Neural crest cell (in vitro differentiated cells): ENCODE measurements at places on chromosomes 5 and 9. TPM values are rescaled to one million over a fixed set of nuclear protein-coding genes. Genes with fewer than 3 reads are reported as not detected.
A peak's percentile ranks its signal among the peaks of the same experiment; 100 is the strongest.

- H3K4me3 ChIP-seq, result peak within 1 kb of the TSS; percentile 98
- DNase-seq, result peak; percentile 40
- peaks cover 41% of the 10 kb centered on the region for H3K4me1 ChIP-seq
- H3K36me3 ChIP-seq, result peaks cover 4% of the 10 kb centered on the region
Observed at GRCh38 chr9:84669288-84670137, at the start of gene NTRK2. NTRK2 (plus strand) TSS chr9:84669729; CDS start chr9:84670749, 1,020 bp downstream.

GRCh38 chr9:115766370-115766955, 387.1 kb upstream of the PAPPA start:
- DNase-seq, result no peak
- H3K4me3 ChIP-seq, result no peak overlapping the region
- H3K27me3 ChIP-seq, result peaks cover 2% of the 10 kb centered on the region
- H3K4me1 ChIP-seq, result no peaks in the 10 kb centered on the region
- H3K36me3 ChIP-seq, result no peaks in the 10 kb centered on the region
- H3K27ac ChIP-seq, result no peak overlapping the region

DNA sequence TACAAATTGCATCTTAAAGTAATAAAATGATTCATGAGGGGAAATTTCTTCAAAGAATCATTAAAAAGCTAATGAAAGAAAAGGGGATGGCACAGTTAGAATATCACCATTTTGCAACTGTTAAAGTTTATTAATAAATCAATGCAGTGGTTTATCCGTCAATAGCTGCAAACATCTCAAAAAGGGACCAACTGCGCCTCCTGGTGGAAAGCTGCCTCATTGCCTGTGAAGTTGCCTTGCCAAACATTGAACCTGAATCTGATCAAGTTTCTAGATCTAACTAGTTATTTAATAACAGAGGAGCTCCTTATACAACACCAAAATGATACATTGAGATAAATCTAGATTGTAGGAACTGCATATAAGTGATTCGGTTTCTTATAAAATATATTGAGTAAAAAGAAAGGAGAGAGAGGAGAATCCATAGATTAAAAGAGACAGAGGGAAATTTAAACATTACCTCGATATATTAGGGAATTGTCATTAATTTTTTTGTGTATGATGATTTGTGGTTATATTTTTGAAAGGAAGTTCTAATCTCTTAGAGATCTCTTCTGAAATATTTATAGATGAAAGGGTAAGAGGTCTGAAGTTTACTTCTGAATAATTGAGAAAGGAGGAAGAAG, 6.9 kb upstream of the NDUFB6 start:
- H3K27me3 ChIP-seq, result peaks cover 42% of the 10 kb centered on the region
- DNase-seq, result peak; percentile 76
- H3K27ac ChIP-seq, result no peak overlapping the region

GRCh38 chr5:74401946-74402320, 238.6 kb downstream of the ENC1 start:
- no peak overlapping the region for H3K4me3 ChIP-seq
- H3K27me3 ChIP-seq, result no peaks in the 10 kb centered on the region
- H3K36me3 ChIP-seq, result no peaks in the 10 kb centered on the region
- no peak overlapping the region for H3K27ac ChIP-seq
- DNase-seq, result no peak

DNA sequence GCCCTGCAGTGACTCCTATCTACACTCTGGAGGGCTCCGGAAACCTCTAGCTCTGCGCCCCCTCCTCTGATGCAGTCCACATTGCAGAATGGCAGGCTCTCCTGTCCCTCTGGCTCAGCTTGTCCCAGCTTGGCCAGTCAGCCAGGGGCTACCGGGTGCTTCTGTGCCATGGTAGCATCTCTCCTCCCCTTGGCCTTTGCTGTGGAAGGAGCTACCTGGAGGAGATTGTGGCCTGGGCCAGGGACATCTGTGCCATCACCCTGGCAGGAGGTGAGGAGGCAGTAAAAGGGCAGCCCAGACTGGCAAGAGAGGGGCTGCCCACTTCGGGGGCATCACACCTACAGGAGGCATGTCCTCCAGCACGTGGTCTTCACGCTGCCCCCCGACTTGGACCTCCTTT, 38.1 kb upstream of the FCN1 start:
- no peak overlapping the region for H3K27ac ChIP-seq
- H3K4me1 ChIP-seq, result peaks cover 10% of the 10 kb centered on the region
- H3K36me3 ChIP-seq, result no peaks in the 10 kb centered on the region
- no peak for DNase-seq
- H3K4me3 ChIP-seq, result no peak overlapping the region

GRCh38 chr9:131879181-131879910, 139.5 kb upstream of the RAPGEF1 start:
- no peaks in the 10 kb centered on the region for H3K27me3 ChIP-seq
- peaks cover 12% of the 10 kb centered on the region for H3K4me1 ChIP-seq
- peak overlapping the region; percentile 40 for H3K27ac ChIP-seq
- no peak for DNase-seq
- no peak overlapping the region for H3K4me3 ChIP-seq
- H3K36me3 ChIP-seq, result no peaks in the 10 kb centered on the region

DNA sequence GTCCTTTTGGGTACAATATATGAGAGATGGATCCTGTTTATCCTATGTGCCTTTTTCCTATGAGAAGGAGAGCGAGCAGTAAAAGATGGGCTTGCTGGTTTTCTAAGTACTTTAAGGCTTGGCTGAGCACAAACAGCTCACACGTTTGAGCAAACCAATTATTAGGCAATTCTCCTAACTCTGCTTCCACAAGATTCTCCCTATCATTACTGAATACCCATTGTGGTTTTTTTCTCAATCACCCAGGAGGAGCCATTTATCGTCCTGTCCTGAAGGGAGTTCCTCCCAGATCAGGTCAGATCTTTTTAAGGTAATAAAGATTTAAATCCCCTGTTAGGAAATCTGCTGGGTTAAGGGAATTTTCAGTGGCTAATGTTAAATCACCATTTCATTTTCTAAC, 19.4 kb upstream of the C1QTNF3 start:
- H3K27me3 ChIP-seq, result no peaks in the 10 kb centered on the region
- no peak overlapping the region for H3K4me3 ChIP-seq
- no peaks in the 10 kb centered on the region for H3K4me1 ChIP-seq
- no peak overlapping the region for H3K27ac ChIP-seq
- H3K36me3 ChIP-seq, result peaks cover 69% of the 10 kb centered on the region

- H3K27ac ChIP-seq, result no peak overlapping the region
- no peak overlapping the region for H3K4me3 ChIP-seq
- peaks cover 2% of the 10 kb centered on the region for H3K36me3 ChIP-seq
- no peak for DNase-seq
- H3K27me3 ChIP-seq, result peaks cover 4% of the 10 kb centered on the region
Observed at GRCh38 chr5:53490747-53491146, 10.3 kb downstream of the FST start.

GRCh38 chr5:116756531-116756930, 181.9 kb upstream of the SEMA6A start:
- H3K27ac ChIP-seq, result no peak overlapping the region
- DNase-seq, result no peak
- H3K36me3 ChIP-seq, result peaks cover 3% of the 10 kb centered on the region
- H3K27me3 ChIP-seq, result peaks cover 1% of the 10 kb centered on the region
- no peak overlapping the region for H3K4me3 ChIP-seq
- peaks cover 10% of the 10 kb centered on the region for H3K4me1 ChIP-seq

- DNase-seq, result peak; percentile 64
- H3K36me3 ChIP-seq, result peaks cover 7% of the 10 kb centered on the region
- H3K4me1 ChIP-seq, result no peaks in the 10 kb centered on the region
- no peak within 1 kb of the TSS for H3K4me3 ChIP-seq
- H3K27me3 ChIP-seq, result peaks cover 5% of the 10 kb centered on the region
Observed at GRCh38 chr9:94554439-94555331, at the start of gene PCAT7. PCAT7 (plus strand) TSS chr9:94555083.

DNA sequence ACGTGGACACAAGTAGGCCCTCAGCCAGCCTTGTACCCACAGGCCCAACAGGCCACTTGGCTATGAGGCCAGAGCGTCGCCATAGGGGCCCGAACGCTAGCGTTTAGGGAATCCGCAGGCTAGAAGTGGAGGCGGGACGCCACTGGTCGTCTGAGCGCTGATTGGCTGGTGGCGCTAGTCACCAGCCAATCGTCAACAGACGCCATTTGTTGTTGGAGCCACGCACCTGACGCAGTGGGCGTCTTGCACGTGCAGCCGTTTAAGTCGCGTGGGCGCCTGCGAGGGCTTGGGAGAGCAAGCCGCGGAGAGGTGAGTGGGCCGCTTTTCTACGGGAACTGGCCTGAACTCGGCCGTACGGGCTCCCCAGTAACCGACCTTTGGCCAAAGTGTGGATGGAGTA, at the start of gene DDX4:
Gene DDX4, plus strand, starts transcription at position 269 of the 400 bp plus-strand sequence. CDS start 903 bp downstream, outside the sequence.
- DNase-seq, result no peak
- no peak within 1 kb of the TSS for H3K4me3 ChIP-seq
- H3K27ac ChIP-seq, result no peak within 1 kb of the TSS
- H3K27me3 ChIP-seq, result no peaks in the 10 kb centered on the region
- no peaks in the 10 kb centered on the region for H3K4me1 ChIP-seq

DNA sequence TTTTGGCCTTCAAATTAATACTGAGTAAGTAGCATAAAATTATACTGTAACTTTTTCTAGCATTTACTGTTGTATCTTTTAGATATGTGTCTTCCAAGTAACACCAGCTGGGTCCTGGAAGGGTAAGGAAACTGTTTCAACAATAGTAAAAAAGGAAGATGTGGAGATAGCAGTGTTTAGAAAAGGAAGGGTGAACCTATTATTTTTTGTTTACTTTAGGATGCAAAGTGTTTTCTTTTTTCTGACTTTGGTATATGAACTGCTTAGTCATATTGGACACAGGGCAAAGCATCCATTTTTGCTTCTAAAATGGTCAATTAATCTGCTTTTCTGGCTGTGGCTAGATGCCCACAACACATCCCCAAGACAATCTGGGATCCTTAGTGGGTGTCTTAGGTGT, 5.3 kb downstream of the PKD2L2 start:
- H3K4me1 ChIP-seq, result no peaks in the 10 kb centered on the region
- H3K36me3 ChIP-seq, result no peaks in the 10 kb centered on the region
- no peak overlapping the region for H3K4me3 ChIP-seq
- H3K27ac ChIP-seq, result no peak overlapping the region
- DNase-seq, result no peak

DNA sequence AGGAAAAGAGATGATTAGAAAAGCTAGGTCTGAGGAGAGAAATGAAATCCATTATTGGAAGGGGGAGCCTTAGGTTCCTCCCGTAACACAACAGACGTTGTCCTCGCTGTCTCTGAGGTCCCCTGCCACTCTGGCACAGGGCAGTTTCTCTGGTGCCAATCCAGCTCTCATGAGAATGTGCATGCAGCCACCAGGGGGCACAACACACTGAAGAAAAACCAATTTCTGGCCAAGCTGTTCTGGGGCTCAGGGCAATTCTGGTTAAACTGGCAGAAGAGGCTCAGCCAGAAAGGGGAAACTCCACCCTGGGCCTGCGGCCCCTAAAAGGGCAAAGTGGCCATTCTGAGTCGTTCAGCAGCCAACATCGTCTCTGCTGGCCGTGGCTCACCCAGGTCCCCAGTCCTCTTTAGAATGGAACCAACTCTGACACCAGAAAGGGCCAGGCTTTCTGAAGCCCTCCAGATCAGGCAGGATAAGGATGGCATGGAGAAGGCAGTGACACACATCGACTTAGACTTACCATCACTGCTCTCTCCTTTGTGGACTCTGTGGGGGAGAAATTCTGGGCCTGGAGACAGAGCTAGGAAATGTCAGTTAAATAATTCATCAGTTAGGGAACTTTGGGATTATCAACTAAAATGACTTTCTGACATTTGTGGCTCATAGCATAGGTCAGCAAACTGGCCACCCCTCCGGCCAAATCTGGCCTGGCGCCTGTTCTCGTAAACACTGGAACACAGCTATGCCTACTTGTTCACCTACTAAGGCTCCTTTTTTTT, 58.5 kb upstream of the GOLPH3 start:
- H3K4me1 ChIP-seq, result peaks cover 19% of the 10 kb centered on the region
- no peak overlapping the region for H3K27ac ChIP-seq
- peak; percentile 66 for DNase-seq
- peaks cover 18% of the 10 kb centered on the region for H3K36me3 ChIP-seq
- no peak overlapping the region for H3K4me3 ChIP-seq
- no peaks in the 10 kb centered on the region for H3K27me3 ChIP-seq

- peak overlapping the region; percentile 64 for H3K4me3 ChIP-seq
- peak; percentile 5 for DNase-seq
- no peaks in the 10 kb centered on the region for H3K27me3 ChIP-seq
- no peak overlapping the region for H3K27ac ChIP-seq
Observed at GRCh38 chr9:132673355-132673754, 3.1 kb downstream of the GTF3C4 start.

- H3K27me3 ChIP-seq, result peaks cover 6% of the 10 kb centered on the region
- H3K4me1 ChIP-seq, result no peaks in the 10 kb centered on the region
- H3K36me3 ChIP-seq, result no peaks in the 10 kb centered on the region
- no peak overlapping the region for H3K27ac ChIP-seq
- H3K4me3 ChIP-seq, result no peak overlapping the region
Observed at GRCh38 chr5:172688349-172689217, 47.5 kb downstream of the NEURL1B start.

- no peak overlapping the region for H3K4me3 ChIP-seq
- H3K36me3 ChIP-seq, result peaks cover 3% of the 10 kb centered on the region
- DNase-seq, result no peak
- no peaks in the 10 kb centered on the region for H3K4me1 ChIP-seq
Observed at GRCh38 chr5:121974261-121974660, 12.5 kb downstream of the SRFBP1 start.

DNA sequence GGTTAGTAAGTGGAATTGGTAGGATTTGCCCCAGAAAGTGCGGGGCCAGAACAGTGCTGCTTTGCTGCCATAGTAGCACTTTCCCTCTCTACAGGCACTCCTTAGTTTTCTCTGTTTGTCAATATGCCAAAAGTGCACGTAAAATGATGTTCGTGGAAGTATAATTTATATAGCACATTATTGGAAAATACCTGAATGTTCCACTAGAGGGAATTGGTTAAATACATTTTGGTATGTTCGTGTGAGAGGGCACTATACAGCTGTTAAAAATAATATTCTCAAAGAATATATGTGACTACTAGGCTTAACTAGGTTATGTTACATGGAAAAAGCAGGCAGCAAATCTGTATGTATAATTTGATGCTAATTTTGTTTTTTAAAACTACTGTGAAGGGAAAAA, 184.0 kb upstream of the GDNF start:
- H3K27ac ChIP-seq, result no peak overlapping the region
- H3K27me3 ChIP-seq, result no peaks in the 10 kb centered on the region
- H3K4me1 ChIP-seq, result peaks cover 6% of the 10 kb centered on the region

DNA sequence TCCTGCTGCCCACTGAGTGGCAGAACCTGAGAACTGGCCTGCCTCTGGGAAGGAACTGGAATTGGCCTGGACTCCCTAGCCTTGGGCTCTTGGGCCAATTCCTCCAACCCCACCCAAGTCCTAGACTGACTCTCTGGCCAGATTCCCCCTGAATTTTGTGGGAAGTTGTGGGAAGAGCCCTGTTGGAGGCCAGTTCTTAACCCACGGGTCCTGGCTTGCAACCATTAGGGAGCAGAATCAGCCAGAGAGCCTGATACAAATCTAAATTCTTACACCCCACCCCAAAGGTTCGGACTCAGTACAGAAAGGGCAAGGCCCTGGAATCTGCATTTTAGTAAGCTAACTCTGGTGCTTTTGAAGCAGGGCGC, 125.3 kb upstream of the SLC25A48 start:
- no peak overlapping the region for H3K27ac ChIP-seq
- peaks cover 14% of the 10 kb centered on the region for H3K27me3 ChIP-seq
- H3K4me1 ChIP-seq, result no peaks in the 10 kb centered on the region
- no peak for DNase-seq

TTC39B gene
- 3.7 TPM in 2 replicates for total RNA-seq

LECT2 gene
- total RNA-seq, result not detected in 2 replicates

BHMT2 gene
- total RNA-seq, result not detected in 2 replicates

SCGB3A2 gene
- total RNA-seq, result not detected in 2 replicates

MSX2 gene
- 0.89 and 1.1 TPM in 2 replicates for total RNA-seq
